ENCODE measurements at places on chromosomes 2 and 18.

DNA sequence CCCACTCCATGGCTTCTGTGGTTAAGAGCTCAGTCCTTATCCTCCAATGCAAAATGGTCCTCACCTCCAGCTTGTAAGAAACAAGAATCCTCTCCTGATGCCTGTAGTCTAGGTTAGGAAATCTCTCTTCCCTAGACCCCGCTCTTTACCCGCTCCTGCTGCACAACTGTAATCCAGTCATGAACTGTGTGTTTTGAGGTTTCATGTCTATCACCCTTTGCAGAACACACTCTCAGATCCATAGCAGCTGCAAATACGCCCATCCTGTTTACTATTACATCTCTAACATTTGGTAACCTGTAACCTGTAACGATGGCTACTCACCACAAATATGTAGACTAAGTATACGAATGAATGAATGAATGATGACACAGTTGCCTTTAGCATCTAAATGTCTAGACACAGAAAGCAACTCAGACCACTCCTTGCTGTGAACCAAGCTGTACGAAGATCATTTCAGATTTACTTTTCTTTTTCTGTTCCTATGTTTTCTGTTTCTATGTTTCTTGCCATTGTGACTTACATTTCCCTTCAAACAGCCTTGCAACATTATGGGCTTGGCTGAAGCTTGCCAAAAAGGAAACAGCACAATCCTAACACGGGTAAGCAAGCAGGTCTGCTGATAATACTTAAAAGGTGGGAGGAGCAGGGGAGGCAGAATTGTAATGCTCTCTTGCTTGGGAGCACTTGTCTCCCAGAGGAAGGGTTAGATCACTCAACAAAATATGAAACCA lies 53.7 kb downstream of the EPHA4 start:
- no peak for DNase-seq

DNA sequence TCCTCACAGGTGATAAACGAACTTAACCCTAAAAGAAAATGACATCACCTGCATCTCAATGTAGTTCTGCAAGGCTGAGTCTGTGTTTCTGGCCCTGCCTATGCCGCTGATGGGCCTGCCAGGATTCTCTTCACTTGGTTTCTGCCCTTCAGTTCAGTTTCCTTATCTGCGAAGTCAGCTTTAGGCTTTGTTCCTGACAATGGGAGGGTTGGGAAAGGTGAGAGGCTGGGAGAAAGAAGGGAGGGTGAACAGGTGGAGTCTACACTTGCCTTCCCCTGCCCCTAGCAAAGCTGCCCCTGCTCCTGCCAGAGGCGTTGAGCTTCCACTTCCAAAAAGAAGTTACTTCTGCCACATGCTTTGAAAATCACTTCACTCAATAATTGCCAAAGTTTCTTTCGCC lies 124.0 kb upstream of the APCDD1 start:
- no peak for DNase-seq

DNA sequence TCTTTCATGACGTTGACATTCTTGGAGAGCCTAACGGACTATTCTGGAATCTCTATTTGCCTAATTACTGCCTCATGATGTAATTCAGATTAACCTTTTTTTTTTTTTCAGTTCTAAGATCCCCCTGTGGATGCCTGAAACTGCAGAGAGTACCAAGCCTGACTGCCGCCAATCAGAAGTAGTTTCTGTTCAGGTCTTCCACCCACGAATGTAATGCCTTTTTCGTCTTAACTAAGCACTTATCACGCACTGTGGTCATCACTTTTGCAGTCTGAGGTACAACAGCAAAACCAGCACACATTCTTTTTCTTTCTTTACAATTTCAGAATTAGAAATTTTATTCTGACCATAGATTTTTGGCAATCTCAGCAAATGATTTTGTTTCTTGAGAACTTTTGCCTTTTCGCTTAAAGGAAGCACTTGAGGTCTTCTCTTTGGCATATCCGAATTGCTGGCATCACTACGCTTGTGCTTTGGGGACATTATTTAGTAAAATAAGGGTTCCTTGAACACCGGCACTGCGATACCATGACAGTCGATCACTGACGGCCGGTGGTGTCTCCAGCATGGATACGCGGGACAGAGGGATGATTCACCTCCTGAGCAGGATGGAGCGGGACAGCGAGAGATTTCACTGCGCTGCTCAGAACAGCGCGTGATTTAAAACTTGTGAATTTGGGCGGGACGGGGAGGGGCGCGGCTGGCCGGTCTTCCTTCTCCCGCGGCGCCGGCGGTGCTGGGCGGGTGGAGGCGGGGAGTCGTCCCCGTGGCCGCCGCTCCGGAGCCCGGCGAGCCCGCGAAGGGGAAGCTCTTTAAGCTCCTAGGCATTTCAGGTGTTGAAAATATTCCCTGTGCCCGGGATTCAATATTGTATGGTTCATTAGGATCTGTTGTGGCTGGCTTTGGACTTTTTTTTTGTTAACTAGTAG lies 32.0 kb upstream of the GPR55 start:
- DNase-seq, result peak; percentile 70

DNA sequence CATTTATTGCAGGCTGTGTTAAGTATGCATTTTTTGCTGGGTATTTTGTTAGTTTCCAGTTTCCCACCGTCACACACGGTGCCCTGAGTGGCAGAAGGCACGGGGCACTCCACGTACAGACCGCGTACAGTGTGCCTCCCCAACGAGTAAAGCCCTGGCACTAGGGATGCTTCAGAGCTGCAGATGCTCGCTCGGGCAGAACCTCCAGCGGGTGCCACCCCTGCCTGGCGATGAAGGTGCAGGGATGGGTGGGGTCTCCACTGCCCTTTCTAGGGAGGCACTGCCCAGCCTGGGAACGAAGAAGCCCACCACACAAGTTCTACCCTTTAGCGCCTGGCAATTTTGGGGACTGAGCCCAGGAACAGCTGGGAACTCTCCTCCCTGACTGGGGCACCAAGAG lies 4.1 kb downstream of the GREB1 start:
- no peak for DNase-seq

- no peak for DNase-seq
These were observed 19.6 kb upstream of the VRK2 start for GRCh38 chr2:58027029-58027428.

DNA sequence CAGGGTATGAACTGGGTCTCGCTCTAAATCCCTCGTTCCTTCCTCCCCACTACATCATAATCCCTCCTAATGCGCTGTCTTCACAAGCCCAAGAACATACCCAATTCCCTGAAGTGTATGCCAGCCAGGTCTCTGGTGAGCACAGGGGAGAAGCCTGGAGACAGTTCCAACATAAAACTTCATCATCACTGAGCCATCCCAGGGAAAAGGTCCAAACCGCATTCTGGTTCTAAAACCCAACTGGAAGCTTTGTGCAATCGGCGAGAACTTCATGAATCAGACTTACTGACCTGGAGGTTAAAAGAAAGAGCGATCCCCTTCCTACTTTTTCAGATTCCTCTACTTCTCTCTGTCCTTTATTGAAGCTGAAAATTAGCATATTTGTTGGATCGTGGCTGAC lies 132.7 kb downstream of the ALPK2 start:
- DNase-seq, result peak; percentile 70

DNA sequence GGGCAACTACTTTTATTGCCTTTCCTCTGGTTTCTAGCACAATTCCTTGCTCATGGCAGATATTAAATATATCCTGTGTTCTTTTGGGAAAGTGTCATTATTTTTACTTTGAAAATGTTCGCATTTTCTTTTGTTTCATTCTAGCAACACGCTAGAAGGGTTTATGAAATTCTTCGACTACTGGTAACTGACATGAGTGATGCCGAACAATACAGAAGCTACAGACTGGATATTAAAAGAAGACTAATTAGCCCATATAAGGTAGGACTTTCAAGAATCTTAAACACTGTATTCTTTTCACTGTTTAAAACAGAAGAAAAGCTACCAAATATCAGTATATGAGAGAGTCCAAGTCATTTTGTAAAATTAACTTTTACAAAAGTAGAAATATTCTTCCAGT lies 20.6 kb upstream of the METAP1D start:
- no peak for DNase-seq

DNA sequence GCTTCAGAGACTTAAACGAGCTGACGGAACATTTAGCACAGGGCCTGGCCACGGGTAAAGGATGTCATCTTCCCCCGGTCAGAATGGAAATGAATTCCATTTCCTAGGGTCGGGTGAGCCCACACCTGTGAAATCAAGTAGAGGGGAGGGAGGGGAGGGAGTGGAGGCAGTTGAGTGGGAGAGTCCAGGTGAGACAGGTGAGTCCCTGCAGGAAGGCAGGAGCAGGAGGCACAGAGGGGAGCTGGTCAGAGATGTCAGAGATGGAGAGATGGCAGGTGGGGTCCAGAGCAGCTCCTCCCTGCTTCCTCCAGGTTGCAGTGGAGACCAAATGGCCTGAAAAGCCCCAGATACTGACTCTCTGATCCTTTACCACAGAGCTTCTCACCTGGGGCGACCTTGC lies 55.2 kb downstream of the SH3BP4 start:
- DNase-seq, result no peak

DNA sequence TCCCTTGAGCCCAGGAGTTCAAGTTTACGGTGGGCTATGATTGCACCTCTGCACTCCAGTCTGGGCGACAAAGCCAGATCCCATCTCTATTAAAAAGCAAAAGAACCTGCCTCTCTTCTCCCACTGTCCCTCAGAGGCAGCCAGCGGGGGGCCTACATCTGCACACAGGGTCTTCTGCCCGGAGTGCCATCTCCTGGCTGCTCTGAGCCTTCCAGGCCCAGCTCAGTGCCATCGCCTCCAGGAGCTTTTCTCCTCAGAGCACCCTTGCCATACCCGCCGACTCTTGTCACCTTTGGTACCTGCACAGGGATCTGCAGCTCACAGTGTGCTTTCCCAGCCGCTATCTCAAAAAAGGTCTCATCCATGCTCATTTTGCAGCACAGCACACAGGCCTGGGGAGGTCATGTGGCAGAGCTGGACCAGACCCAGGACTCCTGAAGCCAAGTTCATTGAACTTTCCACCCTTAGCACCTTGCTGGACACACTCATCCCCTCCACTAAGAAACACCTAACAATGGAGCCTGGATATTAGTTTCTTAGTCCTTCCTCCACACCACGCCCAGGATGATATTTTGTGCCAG lies 186.3 kb downstream of the HAUS1 start:
- DNase-seq, result no peak

- peak; percentile 83 for DNase-seq
These were observed 433.8 kb upstream of the ID2 start for GRCh38 chr2:8247905-8248622.

- peak; percentile 54 for DNase-seq
These were observed 904.7 kb upstream of the ACVR2A start for GRCh38 chr2:146939991-146940685.

- no peak for DNase-seq
These were observed 77.2 kb upstream of the FIGN start for GRCh38 chr2:163812926-163813520.

- DNase-seq, result no peak
These were observed 413.6 kb downstream of the CDH2 start for GRCh38 chr18:27763341-27763740.

DNA sequence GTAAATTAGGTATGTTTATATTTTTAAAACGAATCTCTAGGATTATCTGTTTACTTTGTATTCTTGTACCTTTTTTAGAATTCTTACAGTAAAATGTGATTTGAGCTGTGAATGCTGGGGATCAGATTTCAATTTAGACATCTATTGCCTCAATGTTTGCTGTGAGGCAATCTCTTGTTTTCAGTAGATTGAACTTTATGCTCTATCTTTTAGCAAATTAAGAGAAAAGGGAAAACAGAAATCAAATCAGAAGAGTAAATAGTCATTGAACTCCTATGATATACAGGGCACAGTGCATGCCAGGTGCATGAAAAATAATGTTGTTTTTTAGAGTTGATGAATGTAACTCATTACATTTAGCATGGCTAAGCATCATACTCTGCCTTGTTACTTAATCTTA lies 39.5 kb downstream of the ZC3H6 start:
- no peak for DNase-seq

- DNase-seq, result no peak
These were observed 776 bp downstream of the TBR1 start for GRCh38 chr2:161416708-161417437.

DNA sequence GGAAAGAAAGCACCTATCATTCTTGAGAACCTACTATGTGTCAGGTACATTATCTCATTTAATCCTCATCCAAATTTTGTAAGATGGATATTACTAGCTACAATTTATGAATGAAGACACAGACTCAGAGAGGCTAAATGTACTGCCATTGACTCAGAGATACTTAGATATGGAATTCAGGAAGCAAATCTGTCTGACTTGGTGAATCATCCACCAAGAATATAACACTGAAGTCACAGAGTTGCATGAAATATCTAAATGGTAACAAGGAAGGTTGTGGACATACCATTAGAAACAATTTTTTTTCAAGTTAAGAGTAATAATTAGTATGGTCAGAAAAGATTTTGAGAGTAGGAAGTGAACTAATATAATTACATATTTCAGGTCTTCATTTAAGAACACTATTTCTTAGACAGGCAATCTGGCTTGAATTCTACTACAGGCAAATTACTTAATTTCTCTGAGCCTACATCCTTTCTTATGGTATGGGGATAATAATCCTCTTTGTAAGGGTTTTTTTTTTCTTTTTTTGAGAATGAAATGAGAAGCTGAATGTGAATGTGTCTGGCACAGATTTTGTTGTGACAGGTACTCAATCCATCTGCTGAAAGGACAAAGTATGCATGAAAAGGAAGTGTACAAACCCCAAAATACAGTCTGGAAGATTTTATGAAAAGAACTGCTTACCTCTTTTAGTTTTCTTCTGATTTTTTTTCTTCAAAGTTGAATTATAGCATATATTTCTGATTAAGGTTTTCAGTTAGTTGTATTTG lies 14.8 kb upstream of the C2orf66 start:
- DNase-seq, result peak; percentile 78

- peak; percentile 60 for DNase-seq
These were observed 23.2 kb upstream of the ZNF516 start for GRCh38 chr18:76518123-76518859.

DNA sequence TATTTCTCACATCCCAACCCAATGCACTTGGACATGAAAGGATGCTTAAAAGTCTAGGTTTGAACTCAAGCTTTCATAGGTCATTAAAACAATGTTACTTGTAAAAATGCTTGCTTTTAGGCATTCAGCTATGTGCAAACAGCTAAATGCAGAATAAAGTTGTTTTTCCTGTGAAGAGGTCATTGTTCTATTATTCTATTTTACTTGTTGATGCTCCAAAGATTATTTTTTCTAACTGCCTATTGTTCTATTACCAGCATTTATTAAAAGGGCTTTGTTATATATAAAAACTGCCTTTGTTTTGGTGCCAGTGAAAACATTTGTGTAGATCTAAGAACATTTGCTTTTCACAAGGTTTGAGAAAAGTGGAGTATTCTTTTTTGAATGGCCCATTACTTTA lies 49.4 kb downstream of the TMEM178A start:
- DNase-seq, result no peak

DNA sequence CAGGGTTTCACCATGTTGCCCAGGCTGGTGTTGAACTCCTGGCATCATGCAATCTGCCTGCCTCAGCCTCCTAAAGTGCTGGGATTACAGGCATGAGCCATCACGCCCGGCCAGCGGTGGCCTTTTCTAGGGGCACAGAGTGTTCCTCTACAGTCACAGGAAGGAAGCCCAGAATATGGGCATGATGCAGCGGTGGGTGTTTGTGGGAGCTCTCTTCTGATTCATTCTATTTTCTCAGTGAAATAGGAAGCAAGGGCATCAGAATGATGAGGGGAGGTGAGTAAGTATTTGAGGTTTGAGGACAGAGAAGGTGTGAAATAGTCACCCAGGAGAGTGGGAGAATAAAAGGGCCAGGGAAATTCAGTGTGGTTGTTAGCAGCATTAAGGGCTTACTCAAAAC lies 70.3 kb upstream of the PSME4 start:
- no peak for DNase-seq

All from GM03348 (cell line).